GM23338 (cell line): ENCODE measurements at places on chromosomes 3 and 15.

DNA sequence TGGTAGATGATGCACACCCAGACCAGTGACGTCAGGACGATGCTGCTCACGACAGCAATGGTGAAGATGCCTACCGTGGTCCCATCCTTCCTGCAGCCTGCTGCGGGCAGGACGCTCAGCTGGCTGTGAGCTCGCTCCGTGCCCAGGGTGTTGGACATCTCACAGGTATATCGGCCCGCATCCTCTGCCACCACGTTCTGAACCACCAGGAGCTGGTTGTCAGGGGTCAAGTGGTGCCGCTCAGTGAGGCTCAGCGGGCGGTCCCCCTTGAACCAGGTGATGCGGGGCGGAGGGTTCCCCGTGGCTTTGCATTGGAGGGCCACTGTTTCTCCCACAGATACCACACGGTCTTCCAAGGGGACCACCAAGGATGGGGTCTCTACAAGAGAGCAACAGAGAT is 117.8 kb downstream of the LRIG1 start:
- no peak for DNase-seq

- no peak for DNase-seq
These were observed 6.2 kb downstream of the TSC22D2 start for GRCh38 chr3:150414258-150414657.

DNA sequence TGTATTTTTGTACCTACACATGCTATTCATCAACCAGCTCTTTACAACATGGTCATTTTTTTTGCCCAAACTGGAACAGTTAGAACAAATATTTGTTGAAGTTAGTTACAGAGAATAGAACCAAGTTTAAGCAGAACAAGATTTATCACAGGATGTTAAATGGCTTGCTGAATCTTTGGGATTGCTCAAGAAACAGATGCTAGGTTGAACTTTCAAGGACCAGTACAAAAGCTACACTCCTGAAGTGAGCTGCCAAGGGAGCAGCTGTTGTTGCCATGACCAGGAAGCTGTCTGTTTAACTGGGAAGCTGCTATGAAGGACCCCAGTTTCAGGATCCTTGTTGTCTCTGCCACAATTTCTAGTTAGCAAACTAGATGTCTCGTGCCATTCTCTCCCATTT is 53.7 kb downstream of the ZIC1 start:
- DNase-seq, result no peak

DNA sequence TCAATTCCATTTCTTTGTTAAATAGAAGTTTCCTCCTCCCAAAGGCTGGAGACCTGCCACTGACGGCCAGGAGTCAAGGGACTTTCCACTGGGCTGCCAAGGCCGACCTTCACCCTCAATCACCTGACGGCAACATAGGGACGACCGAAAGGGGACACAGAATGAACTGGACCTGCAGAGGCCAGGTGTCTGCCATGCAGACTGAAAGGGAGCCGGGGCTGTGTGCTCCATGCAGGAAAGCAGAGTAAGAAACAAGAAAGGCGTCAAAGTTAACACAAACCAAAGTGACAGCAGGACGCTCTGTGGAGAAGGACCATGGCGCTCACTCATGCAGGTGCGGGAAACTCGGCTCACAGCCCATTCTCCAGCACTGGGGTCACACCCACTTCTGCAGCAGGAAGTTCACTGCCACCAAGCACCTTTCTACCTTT is 26.1 kb downstream of the ZXDC start:
- DNase-seq, result no peak

GRCh38 chr15:25664761-25665160 is 198.4 kb downstream of the ATP10A start:
- no peak for DNase-seq

DNA sequence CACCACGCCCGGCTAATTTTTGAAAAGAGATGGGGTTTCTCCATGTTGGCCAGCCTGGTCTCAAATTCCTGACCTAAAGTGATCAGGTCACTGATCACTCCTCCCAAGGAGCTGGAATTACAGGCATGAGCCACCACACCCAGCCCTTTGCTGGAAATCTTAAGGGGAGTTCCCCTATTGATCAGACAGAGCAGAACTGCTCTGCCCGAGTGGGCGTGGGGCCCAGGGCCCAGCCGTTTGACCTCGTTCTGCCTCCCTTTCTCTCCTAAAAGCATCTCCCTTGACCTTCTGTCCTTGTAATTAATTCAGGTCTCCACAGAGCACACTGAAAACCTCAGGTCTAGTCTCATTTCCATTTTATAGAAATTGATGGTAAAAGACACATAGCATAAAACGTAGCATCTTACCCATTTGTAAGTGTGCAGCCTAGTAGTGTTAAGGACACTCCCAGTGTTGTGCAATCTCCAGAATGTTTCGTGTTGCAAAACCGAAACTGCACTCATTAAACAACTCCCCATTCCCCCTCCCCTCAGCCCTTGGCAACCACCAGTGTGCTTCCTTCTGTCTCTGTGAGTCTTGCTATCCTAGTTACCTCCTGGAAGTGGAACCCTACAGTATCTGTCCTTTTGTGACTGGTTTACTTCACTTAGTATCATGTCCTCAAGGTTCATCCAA is 89.3 kb downstream of the SLCO3A1 start:
- DNase-seq, result no peak

DNA sequence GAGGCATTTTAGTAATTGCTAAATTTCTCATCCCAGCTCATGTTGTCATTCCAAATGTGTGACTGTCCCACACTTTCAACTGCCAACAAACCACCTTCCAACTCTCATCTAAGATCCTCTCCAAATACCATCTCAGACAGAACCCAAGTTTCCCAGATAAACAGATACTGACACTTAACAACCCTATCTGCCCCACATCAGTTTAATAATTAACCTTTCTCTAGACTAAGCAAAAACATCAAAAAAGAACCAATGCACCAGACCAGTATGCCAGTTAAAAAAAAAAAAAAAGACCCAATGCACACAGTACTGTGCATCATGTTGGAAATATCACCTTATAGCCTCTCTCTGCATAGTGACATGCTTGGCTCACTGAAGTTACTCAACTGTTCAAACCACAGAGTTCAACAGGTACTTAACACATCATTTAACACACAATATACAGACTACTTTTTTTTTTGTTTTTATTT is 5.5 kb downstream of the SFMBT1 start:
- DNase-seq, result no peak

DNA sequence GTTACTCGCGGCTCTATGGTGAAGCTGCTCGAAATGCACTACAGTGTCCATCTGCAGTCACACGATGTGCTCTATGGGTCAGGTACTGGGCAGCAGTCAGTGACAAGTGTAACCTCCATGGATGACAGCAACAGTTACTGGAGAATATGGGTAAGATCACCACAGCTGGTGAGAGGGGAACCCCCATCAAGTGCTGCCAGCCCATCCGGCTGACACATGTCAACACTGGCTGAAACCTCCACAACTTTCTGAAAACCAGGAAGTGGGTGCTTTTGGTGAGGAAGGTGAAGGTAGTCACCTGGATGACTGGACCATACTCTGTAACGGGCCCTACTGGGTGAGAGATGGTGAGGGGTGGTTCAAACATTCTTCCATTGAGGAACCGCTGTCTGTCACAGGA is 87.4 kb upstream of the C15orf39 start:
- no peak for DNase-seq

DNA sequence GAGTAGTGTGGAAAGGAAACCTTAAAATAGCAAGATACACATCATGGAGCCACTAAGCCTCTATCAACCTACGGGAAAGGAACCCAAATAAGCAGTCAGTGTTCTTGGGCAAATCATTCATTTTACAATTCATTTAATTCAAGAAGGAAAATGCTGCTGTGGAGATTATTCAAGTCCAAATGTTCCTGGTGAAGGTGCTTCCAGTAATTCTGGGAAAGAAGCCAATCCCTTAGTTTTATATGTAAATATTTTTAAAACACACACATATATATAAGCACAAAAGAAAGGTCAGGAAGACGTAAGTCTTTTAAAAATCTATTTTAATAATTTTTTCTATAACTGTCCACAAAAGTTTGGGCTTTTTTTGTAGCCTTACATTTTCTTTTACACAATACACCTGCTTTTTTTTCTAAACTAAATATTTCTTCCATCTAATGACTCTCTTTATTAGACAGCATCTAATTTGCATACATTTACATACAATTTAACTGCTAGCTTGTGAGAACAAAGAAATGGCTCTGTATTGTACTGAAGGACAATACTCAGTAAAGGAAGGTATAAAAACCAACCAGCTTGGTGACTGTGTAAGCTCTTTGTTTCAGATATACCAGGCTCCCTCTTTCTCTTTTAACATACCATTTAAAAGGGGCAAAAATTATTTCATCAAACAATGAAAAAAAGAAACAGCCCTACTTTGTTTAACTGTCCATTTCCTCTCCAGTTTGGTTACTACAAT is 269.5 kb downstream of the ZBTB20 start:
- DNase-seq, result peak; percentile 21

DNA sequence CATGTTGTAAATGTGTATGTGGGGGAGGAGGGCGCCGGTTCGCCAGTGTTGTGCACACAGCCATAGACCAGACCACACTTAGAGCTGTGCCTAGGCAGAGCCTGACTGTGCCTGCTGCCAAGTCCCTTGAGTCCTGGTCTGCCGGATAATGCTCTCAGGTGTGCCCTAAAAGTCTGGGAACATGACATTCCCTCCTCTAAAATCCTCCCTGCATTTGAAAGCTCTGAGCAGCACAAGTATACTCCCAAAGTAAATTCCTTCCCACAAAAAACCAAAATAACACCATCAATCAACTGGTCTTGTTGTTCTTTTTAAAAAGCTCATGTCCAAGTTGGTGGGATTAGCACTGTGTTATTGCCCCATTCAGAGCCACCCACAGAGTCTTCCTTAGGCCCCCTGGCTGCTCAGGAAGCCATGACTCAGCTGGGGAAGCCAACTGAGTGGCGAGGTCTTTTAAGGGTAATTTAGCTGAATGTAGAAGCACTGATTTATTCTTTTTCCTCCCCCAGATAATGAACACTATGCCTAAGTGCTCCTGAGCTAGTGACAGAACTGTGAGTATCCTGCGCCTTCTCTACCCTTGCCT is 147.8 kb upstream of the MCTP2 start:
- no peak for DNase-seq

DNA sequence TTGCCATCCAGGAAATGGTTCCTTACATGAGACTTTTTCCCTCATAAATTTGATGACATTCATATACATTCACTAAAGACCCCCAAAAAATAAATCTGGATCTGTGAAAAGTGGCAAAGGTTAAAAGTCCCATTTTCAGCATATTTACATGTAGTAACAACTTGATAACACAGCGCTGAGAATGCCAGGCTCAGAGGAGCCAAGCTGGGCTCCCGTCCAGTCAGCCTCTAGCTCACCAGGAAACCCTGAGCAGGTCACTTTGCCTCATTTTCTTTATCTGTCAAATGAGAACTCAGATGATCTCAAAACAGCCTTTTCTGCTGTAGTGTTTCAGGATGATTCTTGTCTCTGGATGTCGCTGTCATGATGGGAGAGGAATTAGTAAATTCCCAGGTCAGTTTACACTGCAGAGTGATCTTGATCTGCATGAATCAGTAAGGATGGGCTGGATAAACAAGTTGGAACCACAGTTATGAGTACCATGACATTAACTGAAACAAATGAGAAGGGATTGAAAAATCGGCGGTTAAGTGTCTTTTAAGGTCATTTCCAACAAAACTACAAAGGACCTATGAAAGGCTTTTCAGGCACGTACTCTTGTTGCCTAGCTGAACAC is 82.8 kb downstream of the PPARG start:
- DNase-seq, result no peak

DNA sequence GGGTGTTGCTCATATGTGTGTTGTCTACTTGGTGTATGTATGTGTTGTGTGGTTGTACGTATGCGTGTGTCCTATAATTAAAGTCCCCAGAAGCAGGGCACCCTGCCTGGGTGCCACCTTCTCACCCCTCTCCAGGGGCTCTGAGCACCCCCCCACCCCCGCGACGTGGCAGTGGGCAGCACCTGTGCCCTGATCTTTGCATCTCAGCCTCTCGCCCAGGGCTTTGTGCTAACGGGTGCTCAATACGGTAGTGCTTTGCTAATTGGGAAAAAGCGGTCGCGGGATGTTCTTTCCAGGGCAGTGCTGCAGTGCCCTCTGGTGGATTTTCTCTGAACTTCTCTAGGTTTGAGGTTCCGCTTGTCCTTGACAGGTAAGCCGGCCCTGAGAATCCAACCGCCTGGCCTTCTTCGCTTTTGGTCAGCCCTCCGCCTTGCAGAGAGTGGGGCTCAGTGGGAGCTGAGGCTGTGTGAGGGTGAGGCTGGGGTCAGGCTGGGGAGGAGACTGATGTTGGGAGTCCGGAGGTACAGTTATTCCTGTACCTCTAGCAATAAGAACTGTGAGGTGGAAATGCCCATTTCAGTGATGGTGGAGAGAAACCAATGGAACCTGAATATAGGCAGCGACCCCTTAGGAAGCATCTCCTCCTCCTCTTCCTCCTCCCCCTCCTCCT is 17.6 kb upstream of the EPHB3 start:
- peak; percentile 95 for DNase-seq

DNA sequence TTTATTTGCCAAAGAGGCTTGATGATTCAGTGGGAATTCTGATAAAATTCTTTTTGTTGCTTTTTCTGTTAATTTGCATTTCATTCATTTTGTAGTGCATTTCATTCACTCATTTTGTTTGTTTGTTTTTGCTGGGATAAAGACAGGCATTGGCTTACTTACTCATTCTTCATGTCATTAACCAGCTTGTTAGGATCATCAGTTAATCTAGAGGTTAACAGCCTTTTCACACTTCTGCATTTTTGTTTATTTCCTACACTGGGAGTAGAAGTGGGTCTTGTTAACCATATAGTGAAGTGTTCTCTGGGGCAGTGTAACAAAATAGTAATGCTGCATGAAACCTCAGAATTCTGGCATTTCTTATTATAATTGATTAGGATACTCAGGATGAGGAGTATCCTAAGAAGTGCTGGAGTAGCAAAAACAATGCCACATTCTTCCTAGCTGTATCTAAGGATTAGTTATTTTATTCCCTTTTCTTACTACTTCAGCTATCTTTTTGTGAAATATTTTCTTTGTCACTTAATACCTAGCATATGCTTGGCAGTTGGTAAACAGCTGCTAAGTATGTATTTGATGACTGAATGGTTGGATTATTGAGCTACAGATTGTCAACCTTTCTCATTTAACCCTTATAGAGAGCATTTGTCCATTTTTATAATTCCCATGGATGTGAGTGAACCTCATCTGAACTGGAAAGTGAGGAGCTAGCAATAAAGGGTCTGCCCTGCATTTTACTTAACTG is 135.7 kb upstream of the LRRFIP2 start:
- DNase-seq, result no peak

GRCh38 chr15:36029606-36030210 is 483.7 kb upstream of the DPH6 start:
- no peak for DNase-seq

- peak; percentile 100 for DNase-seq
These were observed at the start of gene OPA1 for GRCh38 chr3:193592841-193593667. Gene OPA1, plus strand, starts transcription at chr3:193593208. Its CDS starts 170 bp downstream, at chr3:193593378.

- peak; percentile 69 for DNase-seq
These were observed 53.0 kb upstream of the DAZL start for GRCh38 chr3:16658004-16658924.

- DNase-seq, result peak; percentile 90
These were observed at the start of gene PLCD1 for GRCh38 chr3:38029400-38030125. Gene PLCD1, minus strand, starts transcription at chr3:38029642. Its CDS starts 103 bp downstream, at chr3:38029539.

GRCh38 chr3:42492508-42493080 is 9.8 kb upstream of the VIPR1 start:
- no peak for DNase-seq

GRCh38 chr15:82018201-82018600 is 27.6 kb downstream of the MEX3B start:
- DNase-seq, result no peak

- no peak for DNase-seq
These were observed 53.7 kb upstream of the MAGI1 start for GRCh38 chr3:66092175-66092995.
